A673 (cell line): ENCODE measurements at places on chromosomes 2 and 18. TPM values are rescaled to one million over a fixed set of nuclear protein-coding genes. Genes with fewer than 3 reads are reported as not detected.

The CCDC178 gene
- total RNA-seq, result not detected in 2 replicates

The NYAP2 gene
- total RNA-seq, result not detected in 2 replicates

The RAD51AP2 gene
- total RNA-seq, result 0.13 and 0.24 TPM in 2 replicates

The FER1L5 gene
- total RNA-seq, result 1.2 TPM in 2 replicates

- H3K27me3 ChIP-seq, result no peaks in the 10 kb centered on the region
- peaks cover 31% of the 10 kb centered on the region for H3K4me1 ChIP-seq
- no peak overlapping the region for H3K27ac ChIP-seq
- no peak overlapping the region for H3K4me3 ChIP-seq
- DNase-seq, result no peak
These were observed 116.8 kb upstream of the PKDCC start for GRCh38 chr2:41930807-41931566.

DNA sequence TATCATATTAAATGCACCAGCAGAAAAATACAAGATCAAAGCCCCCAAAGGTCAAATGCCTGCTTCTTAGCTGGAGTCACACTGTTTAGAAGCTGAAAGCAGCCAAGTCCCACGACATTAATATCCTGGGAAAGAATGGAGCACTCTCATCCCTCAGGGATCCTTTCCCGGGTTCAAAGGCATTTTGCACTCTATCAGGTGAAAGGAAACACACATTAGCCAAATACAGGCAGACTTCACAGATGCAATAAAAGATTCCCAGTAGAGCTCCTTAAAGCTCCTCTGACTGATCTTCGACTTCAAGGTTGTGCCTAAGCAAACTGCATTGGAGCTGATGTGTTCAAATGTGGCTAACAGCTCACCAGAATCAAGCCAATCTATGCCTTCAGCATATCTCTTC lies 158.4 kb downstream of the RNF152 start:
- DNase-seq, result no peak
- no peak overlapping the region for H3K4me3 ChIP-seq
- H3K36me3 ChIP-seq, result no peaks in the 10 kb centered on the region
- no peaks in the 10 kb centered on the region for H3K4me1 ChIP-seq
- no peaks in the 10 kb centered on the region for H3K27me3 ChIP-seq

DNA sequence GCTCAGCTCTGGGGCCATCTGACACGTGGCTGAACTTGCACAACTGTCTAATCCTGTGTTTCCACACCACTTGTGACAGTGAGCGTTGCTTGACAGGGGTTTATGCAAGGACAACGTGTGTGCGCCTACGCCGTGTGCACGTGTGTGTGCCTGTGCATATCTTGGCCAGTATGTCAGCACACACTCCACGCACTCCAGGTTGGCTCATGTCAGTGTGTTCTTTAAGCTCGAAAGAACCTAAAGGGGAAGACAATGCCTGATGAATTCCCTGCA lies 85.6 kb upstream of the SALL3 start:
- H3K36me3 ChIP-seq, result no peaks in the 10 kb centered on the region
- H3K27me3 ChIP-seq, result no peaks in the 10 kb centered on the region
- H3K27ac ChIP-seq, result no peak overlapping the region
- no peak for DNase-seq

GRCh38 chr18:36372903-36373311 lies 75.4 kb downstream of the FHOD3 start:
- no peaks in the 10 kb centered on the region for H3K36me3 ChIP-seq
- no peak for DNase-seq
- H3K4me3 ChIP-seq, result no peak overlapping the region

GRCh38 chr2:217953531-217953932 lies 49.3 kb downstream of the TNS1 start:
- H3K27me3 ChIP-seq, result no peaks in the 10 kb centered on the region
- no peak overlapping the region for H3K4me3 ChIP-seq
- no peak overlapping the region for H3K27ac ChIP-seq
- no peaks in the 10 kb centered on the region for H3K4me1 ChIP-seq
- no peaks in the 10 kb centered on the region for H3K36me3 ChIP-seq

DNA sequence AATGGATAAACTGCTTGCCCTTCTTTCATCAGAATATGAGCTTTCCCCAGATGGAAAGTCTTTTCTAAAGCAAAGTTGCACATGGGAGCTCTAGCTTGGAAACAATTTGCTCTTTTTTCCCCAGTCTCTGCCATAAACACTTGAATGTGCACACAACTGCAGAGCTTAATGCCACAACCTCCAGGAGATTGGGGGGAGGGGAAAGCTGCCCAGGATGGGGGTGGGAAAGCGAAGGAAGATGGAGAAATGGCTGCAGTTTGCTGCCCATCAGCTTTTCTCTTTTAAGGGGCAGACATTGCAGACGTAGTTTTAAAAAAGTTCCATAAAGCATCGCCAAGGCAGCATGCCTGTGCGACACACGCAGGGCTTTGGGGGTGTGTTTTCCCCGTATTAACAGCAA lies 1.5 kb downstream of the ACKR3 start:
- no peaks in the 10 kb centered on the region for H3K36me3 ChIP-seq
- no peak for DNase-seq
- H3K4me1 ChIP-seq, result peaks cover 31% of the 10 kb centered on the region
- no peak overlapping the region for H3K4me3 ChIP-seq
- H3K27ac ChIP-seq, result no peak overlapping the region

GRCh38 chr2:41622301-41622700 lies 425.5 kb upstream of the PKDCC start:
- H3K4me1 ChIP-seq, result no peaks in the 10 kb centered on the region
- no peak overlapping the region for H3K4me3 ChIP-seq
- H3K36me3 ChIP-seq, result no peaks in the 10 kb centered on the region
- H3K27me3 ChIP-seq, result peaks cover 71% of the 10 kb centered on the region
- no peak for DNase-seq
- no peak overlapping the region for H3K27ac ChIP-seq

DNA sequence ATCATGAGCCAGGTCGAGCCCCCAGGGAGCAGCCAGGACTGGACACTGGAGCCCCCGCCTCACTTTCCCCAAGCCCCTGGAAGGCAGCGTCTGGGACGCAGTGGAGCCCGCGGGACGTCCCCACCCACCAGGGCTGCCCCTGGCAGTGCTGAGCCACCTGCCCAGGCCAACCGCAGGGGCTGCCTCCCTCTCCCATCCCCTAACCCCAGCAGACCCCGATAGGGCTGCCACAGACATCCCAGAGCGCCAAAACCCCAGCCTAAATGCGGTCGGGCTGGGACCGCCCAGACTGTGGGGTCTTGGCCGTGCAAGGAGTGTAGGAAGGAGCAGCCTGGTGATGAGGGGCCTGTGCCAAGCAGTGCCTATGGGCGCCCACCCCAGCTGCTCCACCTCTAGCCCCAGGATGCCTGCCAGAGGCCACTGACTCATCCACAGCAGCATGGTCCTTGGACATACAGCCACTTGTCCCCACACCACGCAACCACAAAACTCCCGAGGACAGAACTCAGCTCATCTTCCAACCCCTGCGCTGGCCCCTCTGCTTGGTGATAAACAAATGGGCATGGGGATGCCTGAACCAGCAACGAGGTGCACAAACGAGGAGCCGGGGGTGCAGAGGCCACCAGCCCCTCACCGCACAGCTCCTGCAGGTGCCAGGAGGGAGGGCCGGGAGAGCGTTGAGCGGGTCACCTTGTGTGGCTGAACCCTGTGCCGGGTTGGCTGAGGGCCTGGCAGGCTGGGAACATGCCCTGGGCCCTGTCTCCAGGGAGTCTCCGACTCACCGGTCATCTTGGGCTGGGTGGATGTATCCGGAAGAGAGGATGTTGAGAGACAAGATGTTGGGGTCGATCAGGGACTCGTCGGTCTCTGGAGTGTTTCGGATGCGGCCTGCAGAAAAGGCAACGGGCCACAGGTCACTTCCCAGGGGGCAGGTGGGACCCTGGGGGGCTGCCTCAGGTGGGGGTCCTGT lies 44.9 kb downstream of the AQP12A start:
- DNase-seq, result no peak
- H3K4me3 ChIP-seq, result no peak overlapping the region
- peaks cover 50% of the 10 kb centered on the region for H3K36me3 ChIP-seq
- no peaks in the 10 kb centered on the region for H3K4me1 ChIP-seq
- no peak overlapping the region for H3K27ac ChIP-seq

DNA sequence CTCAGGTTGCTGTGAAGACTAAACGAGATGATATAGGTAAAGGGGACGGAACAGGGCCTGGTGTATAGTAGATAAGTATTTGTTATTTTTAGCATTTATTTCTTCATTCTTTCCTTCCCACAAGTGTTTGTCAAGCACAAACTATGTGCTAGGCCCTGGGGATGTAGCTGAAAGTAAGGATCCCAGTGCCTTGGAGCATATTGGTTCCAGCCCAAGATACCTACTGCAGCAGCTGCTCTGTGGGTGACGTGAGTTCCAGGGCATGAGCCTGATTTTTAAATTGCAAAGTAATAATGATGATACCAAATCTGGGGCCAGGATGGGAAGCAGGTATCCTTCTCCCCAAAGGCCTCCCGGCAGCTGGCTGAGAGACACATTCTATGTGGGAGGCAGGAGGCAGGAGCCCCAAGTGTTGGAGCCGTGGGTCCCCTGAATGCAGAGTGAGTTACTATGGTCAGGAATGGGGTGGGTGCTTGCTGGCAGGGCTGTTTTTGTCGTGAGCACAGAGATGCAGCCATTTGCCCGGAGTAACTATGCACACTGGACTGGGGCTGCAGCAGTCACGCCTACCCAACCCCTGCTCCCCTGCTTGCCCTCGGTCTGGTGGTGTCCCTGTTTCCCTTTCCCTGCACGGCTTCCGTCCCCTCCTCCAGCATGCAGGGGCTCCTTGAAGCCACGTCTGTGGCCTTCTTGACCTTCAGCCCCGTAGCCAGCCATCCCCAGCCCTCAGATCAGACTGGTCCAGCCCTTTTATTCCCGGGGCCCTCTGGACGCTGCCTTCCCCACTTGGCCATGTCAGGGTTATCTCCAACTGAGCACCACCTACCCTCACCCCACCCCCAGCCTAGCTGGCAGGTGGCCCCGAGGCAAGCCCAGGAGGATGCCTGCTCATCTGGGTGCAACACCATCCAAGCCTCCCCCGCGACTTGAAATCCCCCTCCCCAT lies 52.4 kb downstream of the INHBB start:
- no peak for DNase-seq
- H3K27ac ChIP-seq, result no peak overlapping the region
- no peak overlapping the region for H3K4me3 ChIP-seq
- peaks cover 14% of the 10 kb centered on the region for H3K4me1 ChIP-seq
- H3K27me3 ChIP-seq, result no peaks in the 10 kb centered on the region

GRCh38 chr2:224584111-224584784 lies 915 bp downstream of the CUL3 start:
- peak; percentile 33 for DNase-seq
- no peaks in the 10 kb centered on the region for H3K27me3 ChIP-seq
- H3K4me3 ChIP-seq, result peak overlapping the region; percentile 90
- H3K27ac ChIP-seq, result peak overlapping the region; percentile 92
- no peaks in the 10 kb centered on the region for H3K36me3 ChIP-seq

DNA sequence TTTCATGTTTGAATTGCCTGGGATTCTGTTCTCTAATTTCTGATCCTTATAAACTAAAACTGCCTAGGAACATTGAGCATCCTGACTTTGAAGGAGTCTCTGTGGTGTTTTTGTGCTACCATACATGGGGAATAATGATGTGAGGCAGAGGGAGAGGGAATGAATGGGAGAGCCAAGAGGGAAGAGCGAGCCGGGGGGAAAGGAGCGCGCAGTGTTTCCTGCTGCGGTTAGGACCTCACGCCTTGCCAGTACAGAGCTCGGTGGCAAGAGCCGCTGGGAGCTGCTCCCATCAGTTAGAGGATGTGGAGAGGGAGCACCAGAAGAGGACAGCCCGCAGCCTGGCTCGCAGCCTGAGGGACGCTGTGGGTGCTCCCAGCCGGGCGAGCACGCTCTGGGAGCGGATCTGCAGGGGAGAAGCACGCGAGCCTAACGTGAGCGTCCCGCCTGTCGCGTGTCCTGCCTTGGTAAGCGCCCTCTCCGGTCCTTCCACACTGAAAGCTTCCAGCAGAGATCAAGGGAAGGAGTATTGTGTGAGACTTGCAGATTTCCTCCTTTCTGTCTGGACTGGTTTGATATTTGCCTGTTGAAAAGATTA lies 114.7 kb downstream of the FAM210A start:
- no peaks in the 10 kb centered on the region for H3K36me3 ChIP-seq
- no peak overlapping the region for H3K27ac ChIP-seq
- H3K4me3 ChIP-seq, result peak overlapping the region; percentile 33
- DNase-seq, result peak; percentile 46
- H3K4me1 ChIP-seq, result peaks cover 33% of the 10 kb centered on the region
- H3K27me3 ChIP-seq, result peaks cover 24% of the 10 kb centered on the region

DNA sequence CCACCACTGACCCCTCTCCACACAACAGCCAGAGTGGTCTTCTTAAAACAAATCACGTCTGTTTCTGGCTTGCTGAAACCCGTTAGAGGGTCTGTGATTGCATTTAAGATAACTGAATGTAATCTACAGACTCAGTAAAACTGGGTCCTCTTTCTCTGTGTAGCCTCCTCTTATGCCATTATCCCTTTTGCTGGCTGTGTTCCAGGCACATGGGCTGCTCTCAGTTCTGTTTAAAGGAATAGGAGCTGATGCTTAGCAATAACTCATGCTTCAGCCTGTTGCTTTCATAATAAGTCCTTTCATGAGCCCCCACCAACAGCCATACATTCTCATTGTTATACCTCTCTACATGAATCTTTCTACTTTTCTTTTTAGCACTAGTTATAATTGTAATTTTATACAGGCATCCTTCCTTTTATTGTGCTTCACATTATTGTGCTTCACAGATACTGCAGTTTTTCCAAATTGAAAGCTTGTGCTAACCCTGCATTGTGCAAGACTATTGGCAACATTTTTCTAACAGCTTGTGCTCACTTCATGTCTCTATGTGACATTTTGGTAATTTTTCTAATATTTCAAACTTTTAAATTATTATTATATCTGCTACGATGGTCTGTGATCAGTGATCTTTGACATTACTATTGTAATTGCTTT lies 782.6 kb downstream of the MBD2 start:
- no peaks in the 10 kb centered on the region for H3K27me3 ChIP-seq
- H3K4me1 ChIP-seq, result peaks cover 13% of the 10 kb centered on the region
- no peaks in the 10 kb centered on the region for H3K36me3 ChIP-seq
- no peak overlapping the region for H3K4me3 ChIP-seq
- H3K27ac ChIP-seq, result no peak overlapping the region
- DNase-seq, result peak; percentile 67

GRCh38 chr2:24972315-24972961 lies 683 bp upstream of the DNAJC27 start:
- H3K4me3 ChIP-seq, result peak overlapping the region; percentile 66
- no peaks in the 10 kb centered on the region for H3K27me3 ChIP-seq
- peak; percentile 39 for DNase-seq

- no peak overlapping the region for H3K4me3 ChIP-seq
- no peaks in the 10 kb centered on the region for H3K4me1 ChIP-seq
- H3K27ac ChIP-seq, result no peak overlapping the region
- no peaks in the 10 kb centered on the region for H3K27me3 ChIP-seq
- H3K36me3 ChIP-seq, result no peaks in the 10 kb centered on the region
These were observed 42.7 kb downstream of the VSNL1 start for GRCh38 chr2:17583166-17583565.

DNA sequence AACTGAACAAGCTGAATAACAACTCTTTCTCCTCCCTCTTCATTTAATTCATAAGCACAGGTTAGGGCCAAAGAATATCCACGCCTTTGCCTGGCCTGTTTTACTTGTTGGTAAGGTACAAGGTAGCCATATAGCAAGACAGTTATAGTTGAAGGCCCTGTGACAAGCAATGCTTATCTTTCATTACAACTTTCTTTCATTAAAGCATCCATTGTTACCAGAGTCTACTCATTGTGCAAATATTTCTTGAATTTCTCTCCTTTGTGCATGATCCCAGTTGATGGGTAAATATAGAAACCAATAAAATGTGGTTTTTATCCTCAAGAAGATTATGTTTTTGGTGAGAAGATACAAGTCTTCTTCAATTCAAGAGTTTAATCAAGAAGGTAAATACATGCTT lies 140.2 kb downstream of the UBE2E3 start:
- H3K36me3 ChIP-seq, result no peaks in the 10 kb centered on the region
- no peak for DNase-seq
- H3K27ac ChIP-seq, result no peak overlapping the region
- no peaks in the 10 kb centered on the region for H3K27me3 ChIP-seq
- H3K4me1 ChIP-seq, result peaks cover 5% of the 10 kb centered on the region
- H3K4me3 ChIP-seq, result no peak overlapping the region
